Fibroblast of the conjunctiva (primary cell): ENCODE measurements at places on chromosomes 11 and 22.

GRCh38 chr22:43828998-43829782, 17.1 kb upstream of the EFCAB6 start:
- peak; percentile 49 for DNase-seq

- DNase-seq: no peak
Observed at GRCh38 chr11:112085822-112086421, 634 bp downstream of the TIMM8B start.

DNA sequence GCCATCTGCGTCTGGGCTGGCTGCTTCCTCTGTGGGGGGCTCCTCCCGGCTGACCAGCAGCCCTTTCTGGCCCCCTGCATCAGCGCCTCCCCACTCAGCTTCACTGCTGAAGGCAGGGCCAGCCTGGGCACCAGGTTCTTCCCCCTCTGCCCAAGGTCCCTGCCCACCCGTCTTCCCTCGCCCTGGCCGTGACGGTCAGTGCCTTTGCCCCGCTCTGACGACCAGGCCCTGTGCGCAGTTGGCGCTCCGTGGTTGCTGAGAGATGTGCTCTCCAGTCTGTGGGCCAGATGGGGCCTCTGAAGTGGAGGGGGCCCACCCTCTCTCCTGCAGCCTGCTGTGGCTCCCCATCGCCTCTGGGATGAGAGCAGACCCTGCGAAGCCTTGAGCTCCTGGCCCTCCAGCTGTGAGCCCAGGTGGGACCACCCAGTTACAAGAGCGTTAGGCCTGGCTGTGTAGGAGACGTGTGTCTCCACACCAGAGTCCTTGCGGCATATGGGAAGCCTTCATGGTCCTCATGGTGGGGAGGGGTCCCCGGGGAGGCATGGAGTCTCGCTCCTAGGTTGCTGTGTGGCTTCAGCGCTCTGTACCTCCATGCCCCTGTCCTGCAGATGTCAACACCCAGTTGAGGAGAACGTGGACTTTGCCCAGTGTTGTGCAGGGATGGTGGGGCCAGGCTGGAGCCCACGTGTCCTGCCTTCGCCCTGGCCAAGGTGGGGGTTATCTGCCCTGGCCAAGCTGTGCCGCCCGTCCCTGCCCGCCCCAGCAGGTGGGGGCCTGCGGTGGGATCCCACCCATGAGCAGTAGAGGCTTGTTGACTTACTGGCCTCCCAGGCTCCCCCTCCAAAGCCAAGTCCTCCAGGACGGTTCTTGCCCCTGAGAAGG, 14.2 kb downstream of the LRP5 start:
- DNase-seq: no peak

GRCh38 chr11:77075425-77075905, 8.7 kb downstream of the CAPN5 start:
- DNase-seq: no peak

DNA sequence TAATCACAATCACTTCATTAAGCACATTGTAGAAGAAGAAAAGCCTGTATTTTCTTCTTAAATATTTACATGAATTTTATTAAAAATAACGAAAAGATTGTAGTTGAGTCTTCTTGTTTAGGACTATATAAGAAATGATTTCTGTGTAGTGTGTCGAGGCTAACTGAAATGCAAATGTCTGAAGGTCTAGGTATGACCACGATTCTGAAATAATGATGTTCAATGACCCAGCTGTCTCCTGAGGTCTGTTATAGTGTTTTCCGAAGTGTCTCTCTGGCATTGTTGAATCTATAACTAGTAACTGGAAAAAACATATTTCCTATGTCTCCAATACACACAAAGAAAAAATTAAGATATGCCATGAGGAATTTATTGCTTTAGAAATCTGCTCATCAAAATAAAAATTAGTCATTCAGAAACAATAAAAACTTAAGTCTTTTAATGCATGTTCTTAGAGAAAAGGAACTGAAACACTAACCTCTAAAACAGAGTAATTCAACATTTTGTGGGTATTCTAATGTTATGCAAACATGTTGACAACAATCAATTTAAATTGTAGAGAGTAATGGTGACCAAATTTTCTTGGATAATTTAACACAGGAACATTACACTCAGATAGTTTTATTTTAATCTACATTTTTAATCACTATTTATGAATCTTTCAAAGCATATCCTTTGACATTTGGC, 55.0 kb downstream of the CASP12 start:
- no peak for DNase-seq

- no peak for DNase-seq
Observed at GRCh38 chr11:127193950-127194349, 193.4 kb upstream of the KIRREL3 start.

- no peak for DNase-seq
Observed at GRCh38 chr11:114156131-114156581, 96.6 kb downstream of the ZBTB16 start.

DNA sequence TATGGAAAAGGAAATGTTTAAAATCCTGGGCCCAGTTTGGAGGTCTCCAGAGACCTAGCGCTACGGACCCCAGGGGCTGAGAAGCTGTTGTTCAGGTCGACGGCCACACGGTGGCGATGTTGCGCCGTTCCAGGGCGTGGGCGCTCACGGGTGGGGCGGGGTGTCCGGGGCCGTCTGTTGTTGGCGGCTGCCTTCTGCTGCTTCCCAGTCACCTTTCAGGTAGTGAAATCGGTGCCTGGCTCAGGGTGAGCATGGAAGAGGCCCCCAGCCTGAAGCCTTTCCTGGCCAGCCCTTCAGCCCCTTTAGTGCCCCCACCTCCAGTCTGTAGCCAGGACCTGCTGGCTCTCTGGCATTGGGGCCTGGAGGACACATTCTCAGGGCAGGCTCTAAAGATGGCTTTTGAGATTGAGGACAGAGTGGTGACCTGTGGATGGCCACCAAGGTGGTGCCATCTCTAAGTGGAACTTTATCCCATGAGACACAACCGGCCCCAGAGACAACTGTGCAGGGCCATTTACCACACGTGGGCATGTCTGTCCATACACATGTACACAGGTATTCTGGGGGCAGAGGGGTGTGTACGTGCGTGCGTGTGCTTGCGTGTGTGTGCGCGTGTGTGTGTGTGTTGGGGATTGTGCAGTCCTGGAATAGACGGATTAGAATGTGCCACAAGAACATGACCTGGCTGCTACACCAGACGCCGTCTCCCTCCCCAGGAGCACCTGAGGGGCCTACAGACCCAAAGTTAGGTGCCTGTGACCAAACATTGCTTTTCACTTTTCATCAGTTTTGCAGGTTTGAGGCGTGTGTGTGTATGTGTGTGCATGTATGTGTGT, 53.8 kb downstream of the ST14 start:
- no peak for DNase-seq

DNA sequence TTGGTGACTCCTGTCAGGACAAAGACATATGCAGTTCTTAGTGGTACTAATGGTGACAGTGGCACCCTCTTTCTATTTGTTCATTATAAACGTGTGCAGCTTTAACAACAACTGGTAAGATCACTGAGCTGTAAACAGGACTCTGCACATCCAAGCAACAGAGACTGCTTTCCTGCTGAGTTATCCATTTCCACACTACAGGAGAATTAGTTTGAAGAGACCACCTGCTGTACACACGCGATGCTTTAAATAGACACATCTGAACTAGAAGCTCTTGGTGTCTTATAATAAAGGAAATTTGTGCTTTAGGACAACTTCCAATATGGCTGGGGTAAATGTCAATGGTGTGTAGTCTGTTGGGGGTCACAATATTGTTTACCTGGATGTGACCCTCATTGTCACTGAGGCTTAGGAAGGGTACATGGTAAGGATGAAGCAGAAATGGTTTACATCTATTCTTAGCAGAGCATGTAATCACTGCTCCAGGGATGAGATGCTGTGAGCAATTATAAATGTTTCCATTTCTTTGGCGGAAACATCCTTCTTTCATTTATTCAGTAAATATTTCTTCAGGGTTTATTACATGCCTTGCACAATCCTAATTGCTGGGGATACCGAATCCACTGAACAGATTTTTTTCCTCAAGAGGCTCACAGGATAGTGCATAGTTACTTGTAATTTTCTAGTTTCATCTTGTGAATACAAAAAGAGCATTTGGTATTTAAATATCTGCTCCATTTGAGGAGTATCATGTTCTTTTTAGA, 354.0 kb upstream of the CCDC90B start:
- DNase-seq: no peak

DNA sequence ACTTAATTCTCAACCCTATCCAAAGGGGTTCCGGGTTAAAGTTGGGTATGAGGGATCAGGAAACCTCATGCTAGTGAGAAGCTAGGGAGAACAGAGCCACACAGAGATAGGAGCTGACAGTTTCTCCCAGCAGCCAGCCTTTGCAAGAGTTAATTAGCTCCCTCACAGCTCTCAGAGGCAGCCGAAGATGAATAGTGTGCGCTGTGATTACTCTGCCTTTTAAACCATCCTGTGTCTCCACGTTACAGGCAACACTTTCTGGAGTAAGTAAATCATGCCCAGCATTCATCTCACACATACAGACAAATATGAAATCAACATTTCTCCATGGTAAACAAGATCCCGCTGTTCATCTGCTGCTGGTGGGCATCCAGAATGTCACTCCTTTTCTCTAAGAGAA, 429.6 kb downstream of the INSC start:
- no peak for DNase-seq

GRCh38 chr22:19664406-19664805, 49.9 kb upstream of the SEPTIN5 start:
- no peak for DNase-seq

DNA sequence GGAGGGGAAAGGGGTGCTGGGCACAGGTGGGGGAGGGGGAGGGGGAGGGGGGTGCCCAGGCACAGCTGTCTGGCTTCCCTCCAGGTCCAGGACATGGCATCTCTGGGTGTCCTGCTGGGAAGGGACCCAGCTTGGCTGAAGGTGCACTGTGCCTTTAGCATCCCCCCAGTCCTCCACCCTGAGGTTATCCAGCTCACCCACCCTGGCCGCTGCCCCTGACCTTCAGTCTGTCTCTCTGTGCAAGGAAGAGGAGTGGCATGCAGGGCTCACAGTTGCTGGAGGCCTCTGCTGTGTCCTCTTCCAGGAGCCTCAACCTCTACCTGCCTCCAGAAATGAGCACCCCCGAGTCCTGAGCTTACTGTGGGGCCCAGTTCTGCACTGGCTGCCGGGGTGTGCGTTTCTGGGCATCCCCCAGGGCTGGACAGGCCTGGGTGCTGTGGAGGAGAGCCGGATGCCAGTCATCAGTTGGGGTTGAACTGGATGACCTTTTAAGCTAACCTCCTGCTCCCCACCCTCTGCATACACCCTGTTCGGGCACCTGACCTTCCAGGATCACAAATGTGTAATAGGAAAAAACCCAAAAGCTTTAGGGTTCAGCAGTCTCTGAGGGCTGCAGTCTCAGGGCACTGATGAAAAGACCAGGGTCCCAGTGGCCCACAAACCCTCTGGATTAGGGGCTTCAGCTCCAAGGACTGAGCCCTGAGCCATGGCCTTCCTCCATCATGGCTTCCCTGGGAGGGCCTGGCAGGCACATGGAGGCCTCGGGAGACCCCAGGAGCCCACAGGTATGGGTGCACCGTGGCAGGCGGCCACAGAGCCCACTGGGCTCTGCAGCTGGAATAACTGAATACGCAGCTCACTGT, 9.6 kb upstream of the CTSD start:
- no peak for DNase-seq

DNA sequence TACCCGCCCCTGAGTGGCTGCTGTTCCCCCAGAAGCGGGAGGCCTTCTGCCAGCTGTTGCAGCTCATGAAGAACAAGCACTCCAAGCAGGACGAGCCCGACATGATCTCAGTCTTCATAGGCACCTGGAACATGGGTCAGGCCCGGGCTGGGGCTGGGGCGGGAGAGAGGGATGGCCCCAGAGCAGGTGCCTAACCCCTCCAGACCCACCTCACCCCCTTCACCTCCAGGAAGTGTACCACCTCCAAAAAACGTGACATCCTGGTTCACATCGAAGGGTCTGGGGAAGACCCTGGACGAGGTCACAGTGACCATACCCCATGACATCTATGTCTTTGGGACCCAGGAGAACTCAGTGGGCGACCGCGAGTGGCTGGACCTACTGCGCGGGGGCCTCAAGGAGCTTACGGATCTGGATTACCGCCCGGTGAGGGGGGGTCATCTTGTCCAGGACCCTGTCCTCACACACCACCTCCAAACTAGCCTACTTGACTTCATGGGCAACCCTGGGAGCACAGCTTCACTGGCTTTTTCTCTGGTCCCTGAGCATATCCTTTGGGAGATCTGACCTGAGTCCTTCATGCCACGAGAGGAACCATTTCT, 6.3 kb downstream of the INPPL1 start:
- no peak for DNase-seq

DNA sequence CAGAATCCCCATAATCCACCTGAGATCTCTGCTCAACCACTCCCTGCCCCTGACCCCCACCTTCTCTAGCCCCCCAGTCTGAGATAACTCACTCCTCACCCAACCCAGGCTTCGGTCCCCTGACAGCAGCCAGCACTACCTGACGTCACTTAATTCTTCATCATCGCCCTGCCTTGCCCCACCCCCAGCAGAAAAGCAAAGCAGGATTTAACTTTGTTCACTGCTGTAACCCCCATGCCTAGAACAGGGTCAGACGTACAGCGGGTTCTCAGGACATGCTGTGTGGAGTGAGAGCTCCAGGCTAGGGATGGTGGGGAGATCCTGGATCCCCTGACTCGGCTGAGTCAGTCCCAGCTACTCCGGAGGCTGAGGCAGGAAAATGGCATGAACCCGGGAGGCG, 45.8 kb downstream of the ELFN2 start:
- DNase-seq: no peak

DNA sequence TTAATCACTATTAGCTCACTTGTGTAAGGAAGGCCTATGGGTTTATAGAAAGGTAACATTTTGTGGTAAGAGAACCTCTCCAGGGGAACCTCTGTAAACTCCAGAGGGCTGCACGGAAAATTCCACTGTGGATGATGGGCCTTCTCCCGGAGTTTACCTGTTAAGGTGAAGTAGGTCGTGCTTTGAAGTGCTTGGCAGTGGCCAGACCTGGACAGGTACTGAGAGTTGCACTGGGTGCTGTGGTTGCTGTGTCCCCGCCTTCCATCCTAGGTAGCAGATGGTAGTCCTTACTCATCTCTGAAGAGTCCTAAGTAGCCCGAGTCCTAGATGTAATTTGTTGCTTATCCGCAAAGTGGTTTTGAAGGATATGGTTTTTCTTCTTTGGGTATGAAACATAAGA, 133.4 kb downstream of the TEAD1 start:
- DNase-seq: no peak

GRCh38 chr22:49747130-49747529, 80.5 kb downstream of the BRD1 start:
- DNase-seq: no peak

DNA sequence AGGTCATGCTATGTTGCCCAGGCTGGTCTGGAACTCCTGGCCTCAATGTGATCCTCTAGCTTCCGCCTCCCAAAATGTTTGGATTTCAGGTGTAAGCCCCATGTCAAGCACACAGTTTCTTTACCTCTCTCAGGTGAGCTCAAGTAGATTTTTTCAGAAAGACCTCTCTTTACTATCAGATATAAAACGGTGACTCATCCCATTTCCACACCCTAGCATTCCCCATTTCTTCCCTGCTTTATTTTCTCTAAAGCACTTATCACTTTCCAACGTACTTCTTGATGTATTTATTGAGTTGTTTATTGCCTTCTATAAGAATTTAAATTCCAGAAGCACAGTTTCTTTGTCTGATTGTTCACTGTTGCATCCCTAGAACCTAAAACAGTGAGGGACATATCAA, 3.7 kb downstream of the TSG101 start:
- DNase-seq: no peak
